ENCODE measurements at places on chromosomes 2 and 18.

- no peak for DNase-seq
Measured at GRCh38 chr18:56086176-56086575, 498.2 kb upstream of the TCF4 start.

DNA sequence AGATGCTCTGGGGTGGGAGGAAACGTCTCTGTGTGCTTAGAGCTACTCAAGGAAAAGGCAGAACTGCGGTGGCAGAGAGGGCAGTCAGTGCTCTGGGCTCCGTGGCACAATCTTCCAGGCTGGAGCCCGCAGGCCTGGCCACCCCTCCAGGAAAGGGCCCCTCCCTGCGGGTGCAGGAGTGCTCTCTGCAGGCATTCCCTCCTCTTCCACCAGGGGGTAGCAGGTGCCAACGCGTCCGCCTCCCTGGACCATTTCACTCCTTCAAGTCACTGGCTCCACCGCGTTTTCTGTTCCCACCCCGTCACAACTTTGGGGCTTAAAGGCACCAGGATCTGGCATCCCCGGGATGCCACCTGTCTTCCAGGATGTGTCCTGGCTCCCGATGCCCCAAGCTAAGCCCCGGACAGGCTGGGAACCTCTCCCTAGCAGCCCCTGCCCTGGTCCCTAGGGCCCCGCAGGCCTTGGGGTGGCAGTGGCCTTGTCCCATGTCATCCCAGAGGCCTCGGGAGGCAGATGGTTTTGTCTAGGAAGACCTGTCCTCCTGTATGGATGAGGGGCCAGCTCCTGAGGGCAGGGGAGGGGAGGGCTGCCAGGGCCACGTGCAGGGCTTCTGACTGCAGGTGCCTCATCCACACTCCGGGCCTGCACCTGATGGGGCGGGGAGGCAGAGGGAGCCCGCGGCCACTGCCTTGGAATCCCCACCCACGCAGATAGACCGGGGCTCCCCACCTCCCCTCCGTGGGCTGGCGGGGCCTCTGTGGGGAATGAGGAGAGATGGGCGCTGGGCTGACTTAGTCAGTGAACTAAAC lies 26.4 kb downstream of the KCNIP3 start:
- DNase-seq: no peak

GRCh38 chr2:40797120-40797519 lies 345.2 kb upstream of the SLC8A1 start:
- no peak for DNase-seq

DNA sequence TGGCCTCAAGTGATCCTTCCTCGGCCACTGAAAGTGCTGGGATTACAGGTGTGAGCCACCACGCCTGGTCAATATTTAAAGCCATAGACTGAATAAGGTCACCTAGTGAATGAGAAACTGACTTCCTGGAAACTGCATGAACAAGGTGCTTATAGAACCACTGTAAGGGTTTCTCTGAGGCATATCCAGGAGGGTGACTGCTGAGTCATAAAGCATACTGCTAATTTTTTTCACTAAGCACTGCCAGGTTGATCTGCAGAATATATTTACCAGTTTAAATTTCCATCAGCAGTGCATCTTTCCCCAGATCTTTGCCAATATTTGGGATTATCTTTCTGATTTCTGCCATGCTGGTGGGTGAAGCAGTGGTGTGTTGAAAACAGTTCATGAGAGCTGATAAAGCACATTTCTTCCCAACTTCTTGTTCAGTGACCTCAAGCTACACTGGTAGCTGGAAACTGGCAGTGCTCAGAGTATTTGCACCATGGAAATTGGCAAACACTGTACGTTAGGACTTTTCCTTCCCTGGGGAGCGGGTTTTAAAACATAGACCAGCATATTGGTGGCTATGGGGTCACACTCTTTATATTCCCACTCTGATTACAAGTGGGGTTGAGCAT lies 4.2 kb upstream of the CLIP4 start:
- DNase-seq: no peak

GRCh38 chr2:229412686-229413085 lies 141.6 kb upstream of the PID1 start:
- no peak for DNase-seq

DNA sequence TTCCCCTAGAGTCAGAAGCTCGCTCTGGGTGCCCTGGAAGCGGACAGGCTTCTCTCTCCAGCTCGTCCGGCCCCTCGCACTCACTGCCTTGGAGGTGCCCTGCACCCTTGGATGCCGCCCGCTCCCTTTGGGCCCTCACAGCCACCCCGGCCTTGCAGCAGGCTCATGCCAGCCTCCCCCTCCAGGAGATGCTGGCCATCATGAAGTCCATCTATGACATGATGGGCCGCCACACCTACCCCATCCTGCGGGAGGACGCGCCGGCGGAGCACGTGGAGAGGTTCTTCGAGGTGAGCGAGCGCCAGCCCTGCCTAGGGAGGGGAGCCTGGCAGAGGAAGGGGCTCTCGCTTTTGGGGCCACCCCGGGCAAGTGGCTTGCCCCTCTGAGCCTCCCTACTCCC lies 20.3 kb upstream of the FAHD2A start:
- no peak for DNase-seq

GRCh38 chr2:37871456-37872191 lies 53.5 kb upstream of the RMDN2 start:
- DNase-seq: no peak

- no peak for DNase-seq
Measured at GRCh38 chr18:332721-333510, 65.1 kb upstream of the THOC1 start.

GRCh38 chr2:54166121-54166773 lies 50.8 kb downstream of the ACYP2 start:
- DNase-seq: no peak

DNA sequence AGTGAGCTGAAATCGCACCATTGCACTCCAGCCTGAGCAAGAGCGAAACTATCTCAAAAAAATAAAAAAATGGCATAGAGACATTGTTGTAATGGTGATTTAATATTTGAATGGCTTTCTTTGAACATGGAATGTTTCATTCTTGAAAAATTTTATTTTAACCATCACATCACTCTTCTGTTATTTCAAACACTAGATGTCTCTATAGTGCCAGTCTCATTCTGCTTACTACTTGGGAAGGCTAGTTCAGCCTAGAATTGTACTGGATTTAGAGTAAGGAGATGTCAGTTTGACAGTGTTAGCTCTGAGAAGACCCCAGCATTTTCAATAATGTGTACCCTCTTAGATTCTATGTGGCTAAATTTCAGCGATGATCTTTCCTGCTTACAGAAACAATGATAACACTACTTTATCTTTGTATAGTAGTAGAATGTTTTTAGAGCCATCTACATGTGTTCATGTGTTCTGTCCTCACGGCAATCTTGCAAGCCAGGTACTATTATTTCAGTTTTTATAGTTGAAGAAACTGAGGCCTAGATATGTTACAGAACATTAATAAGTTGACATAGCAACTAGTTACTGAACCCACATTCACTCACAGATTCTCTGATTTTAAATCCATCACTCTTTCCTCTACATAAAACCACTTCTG lies 142.9 kb upstream of the ZSWIM2 start:
- DNase-seq: no peak

- DNase-seq: no peak
Measured at GRCh38 chr2:121001641-121002040, 266.0 kb downstream of the GLI2 start.

DNA sequence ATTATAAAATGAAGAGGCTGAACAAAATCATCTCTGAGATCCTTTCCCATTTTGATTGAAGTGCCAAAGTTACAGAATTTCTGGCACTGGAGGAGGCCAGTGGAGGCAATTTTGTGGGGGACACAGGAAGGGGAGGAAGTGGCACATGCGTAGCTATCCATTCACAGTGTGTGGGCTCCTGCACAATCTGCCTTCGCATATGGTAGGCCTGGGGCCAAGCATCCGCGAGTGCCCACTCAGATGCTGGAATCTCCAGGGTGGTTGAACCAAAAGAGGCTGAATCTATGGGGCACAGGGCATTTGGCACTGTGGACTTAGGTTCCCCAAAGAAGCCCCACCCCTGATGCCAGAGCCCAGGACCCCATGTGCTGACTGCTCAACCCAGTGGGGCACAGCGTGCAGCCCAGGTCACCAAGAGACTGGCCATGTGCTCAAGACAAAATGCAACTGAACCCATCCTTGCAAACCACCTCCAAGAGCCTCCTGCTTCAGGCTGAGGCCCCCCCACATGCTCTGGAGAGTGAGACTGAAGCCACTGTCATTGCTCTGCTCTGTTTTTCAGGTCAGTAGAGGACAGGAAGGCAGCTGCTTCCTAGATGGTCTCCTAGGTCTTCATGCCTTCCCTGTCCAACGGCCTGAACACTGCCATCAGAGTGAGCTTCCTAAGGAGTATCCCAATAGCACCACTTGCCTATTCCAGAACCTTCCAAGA lies 28.5 kb downstream of the ST8SIA5 start:
- DNase-seq: no peak

- DNase-seq: no peak
Measured at GRCh38 chr2:226862623-226863022, 26.8 kb downstream of the RHBDD1 start.

GRCh38 chr2:213243189-213244044 lies 40.8 kb upstream of the SPAG16 start:
- no peak for DNase-seq

DNA sequence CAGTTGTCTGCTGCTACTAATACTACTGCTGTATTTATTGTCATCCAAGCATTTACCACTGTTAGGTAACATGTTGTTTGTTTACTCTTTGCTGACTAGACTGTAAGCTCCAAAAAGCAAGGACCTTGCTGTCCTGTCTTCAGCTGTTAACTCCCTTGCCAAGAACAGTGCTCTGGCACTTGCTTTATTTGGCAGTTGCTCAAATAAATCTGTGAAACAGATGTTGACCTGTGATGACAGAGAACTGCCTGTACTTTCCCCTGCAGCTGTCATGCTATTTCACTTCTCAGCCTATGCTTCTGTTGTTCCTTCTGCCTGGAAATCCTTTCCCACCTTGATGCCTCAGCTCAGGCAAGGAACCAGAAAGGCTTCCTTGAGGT lies 181.2 kb downstream of the ATAD2B start:
- DNase-seq: no peak

GRCh38 chr18:22470248-22471235 lies 52.8 kb upstream of the CTAGE1 start:
- no peak for DNase-seq

GRCh38 chr18:40055262-40055661 lies 1899.8 kb upstream of the PIK3C3 start:
- DNase-seq: no peak

DNA sequence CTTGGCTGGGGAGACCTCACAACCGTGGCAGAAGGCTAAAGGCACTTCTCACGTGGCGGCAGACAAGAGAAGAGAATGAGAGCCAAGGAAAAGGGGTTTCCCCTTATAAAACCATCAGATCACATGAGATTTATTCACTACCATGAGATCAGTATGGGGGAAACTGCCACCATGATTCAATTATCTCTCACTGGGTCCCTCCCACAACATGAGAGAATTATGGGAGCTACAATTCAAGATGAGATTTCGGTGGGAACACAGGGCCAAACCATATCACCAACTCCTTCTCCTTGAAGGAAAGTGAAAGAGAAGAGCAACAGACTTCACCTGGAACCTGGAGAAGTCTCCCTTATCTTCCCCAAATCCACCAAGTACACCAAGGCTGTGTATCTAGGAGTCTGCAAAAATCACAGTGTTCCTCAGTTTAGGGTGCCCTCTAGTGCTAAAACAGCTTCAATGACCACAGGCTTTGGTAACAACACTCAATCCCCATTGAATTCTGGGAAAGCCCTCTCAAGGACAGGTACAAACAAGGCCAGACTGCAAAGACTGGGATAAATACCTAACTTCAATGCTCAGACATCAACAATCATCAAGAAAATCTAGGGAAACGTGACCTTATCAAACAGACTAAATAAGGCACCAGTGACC lies 148.8 kb upstream of the SRD5A2 start:
- no peak for DNase-seq

GRCh38 chr2:60998628-60999545 lies 18.6 kb upstream of the PEX13 start:
- DNase-seq: no peak

DNA sequence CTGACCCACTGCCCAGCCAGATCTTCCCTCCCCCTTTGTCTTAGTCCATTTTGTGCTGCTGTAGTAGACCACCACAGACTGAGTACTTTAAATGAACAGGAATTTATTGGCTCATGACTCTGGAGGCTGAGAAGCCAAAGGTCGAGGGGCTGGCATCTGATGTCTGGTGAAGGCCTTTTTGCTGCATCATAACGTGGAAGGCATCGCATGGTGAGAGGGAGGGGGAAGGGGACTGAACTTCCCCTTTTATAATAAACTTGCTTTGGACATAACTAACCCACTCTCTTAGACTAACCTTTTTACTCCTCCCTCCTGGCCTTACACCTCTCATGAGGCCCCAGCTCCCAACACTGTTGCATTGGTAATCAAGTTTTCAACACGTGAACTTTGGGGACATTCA lies 83.8 kb downstream of the MAP4K4 start:
- no peak for DNase-seq

- DNase-seq: no peak
Measured at GRCh38 chr18:70431203-70431624, 142.4 kb downstream of the SOCS6 start.

DNA sequence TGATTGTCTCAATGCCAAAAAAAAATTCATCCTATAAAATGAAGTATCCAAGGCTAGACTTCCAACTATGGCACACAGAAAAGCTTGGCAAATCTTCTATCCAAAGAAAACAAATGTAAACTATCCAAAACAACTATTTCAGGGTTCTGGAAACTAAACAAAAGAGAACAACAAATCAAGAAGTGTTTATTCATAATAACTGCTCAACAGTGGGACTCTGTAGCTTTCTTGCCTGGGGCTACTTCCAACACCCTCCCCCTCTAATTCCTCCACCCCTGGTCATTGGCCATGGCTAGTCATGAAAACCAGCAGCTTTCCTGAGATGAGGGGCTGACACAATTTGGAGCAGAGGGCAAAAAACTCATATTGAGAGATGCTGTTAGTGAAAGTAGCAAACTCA lies 107.0 kb downstream of the EXOC6B start:
- no peak for DNase-seq

GRCh38 chr2:231278868-231279267 lies 80.4 kb downstream of the ARMC9 start:
- DNase-seq: no peak

DNA sequence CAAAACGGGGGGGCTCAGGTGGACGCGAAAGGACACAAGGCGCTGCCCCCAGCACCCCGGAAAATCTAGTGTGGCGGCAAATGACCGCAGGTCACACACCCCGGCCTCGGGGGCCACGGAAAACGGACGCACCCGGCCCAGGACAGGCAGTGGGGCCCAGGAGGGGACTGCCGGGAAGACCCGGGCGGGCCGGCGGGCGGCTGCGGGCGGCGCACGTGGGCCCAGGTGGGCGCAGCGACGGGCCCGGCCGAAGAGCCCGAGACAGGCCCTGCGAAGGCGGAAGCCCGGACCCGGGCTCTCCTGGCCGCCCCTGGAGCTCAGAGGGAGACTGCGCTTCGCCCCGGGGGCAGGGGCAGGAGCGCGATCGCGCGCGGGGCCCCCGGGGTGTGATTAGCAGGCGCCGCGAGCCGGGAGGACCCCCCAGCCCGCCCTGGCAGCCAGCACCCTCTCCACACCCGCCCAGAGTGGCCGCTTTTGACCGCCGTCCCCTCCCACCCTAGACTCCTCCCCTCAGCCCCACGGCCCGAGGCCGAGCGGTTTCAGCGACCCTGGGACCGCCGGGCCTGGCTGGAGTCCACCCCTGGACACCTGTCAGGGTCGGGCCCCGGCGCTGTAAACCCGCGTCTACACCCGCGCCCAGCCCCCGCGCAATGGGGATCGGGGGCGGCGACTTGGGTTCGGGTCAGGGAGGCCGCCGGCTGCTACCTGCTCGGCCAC lies 773 bp downstream of the MBP start:
- no peak for DNase-seq

Data from activated naive CD4-positive, alpha-beta T cell (primary cell).